ENCODE measurements at places on chromosomes 3 and 15.
A peak's percentile ranks its signal among the peaks of the same experiment; 100 is the strongest.

DNA sequence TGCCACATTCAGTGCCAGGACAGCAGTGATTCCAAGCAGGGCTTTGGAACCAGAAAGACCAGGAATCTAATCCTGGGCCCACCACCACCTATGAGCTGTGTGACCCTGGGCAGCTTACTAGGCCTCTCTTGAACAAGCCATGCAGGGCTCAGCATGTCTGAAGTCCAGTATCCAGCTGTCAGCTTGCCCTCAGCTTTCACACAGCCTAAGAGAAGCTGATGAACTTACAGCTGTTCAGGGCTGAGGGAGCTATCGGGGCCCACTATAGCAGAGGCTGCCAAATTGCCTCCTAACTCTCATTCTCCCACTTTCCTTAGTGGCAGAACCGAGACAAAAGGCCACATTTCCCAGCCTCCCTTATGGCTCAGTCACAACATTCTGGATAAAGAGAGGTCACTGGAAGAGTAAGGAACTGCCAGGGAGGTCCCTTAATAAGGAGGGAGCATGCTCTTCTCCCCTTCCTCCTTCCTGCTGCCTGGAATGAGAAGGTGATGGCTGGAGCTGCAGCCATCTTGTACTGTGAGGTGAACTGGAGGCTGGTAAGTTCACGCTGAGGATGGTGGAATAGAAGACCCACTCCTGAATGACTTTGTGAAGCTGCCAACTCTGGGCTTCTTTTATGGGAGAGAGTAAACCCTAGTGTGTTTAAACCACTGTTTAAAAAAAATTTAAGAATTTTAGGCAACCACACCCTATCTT is 34.5 kb downstream of the FEM1B start:
- no peak for DNase-seq

DNA sequence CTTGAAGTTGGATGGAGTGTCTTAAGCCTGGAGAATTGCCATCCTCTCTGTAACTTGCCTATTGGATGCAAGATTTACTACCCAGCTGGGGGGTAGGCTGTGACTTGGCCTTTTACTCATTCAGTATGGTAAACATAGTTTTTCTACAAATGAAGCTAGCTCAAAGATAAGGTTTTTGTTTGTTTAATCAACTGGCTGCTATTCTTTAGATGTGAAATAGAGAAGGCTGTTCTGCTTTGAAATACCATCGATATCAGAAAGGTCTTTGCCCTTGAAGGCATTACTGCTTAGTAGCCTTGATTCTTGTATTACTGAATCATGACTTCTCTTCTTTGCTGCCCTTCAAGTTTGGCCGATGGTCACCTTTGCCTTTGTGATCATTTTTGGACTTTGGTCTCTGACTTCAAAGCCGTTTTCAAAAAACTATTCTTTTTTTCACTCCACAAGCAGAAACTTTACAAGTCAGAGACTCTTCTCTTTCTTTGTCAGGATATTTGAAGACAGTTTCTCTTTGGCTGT is 83.1 kb downstream of the GAP43 start:
- DNase-seq: no peak

DNA sequence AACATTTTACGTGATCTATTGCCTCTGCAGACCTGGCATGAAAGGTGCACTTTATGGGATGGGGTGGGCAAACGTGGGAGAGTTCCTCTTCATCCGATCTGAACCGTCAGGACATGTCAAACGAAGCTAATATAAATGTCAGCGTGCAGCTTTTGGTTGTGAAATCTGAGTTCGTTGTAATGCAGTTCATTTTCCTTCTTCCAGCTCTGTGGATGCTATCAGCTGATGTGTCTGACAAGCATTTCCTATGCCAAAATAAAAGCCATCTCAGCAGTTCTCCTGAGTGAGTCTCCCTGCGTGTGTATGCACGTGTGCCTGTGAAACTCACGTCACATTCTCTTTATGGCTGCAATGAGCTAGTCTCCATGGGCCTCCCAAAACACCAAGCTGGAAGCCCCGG is 512.3 kb downstream of the MCTP2 start:
- DNase-seq: no peak

DNA sequence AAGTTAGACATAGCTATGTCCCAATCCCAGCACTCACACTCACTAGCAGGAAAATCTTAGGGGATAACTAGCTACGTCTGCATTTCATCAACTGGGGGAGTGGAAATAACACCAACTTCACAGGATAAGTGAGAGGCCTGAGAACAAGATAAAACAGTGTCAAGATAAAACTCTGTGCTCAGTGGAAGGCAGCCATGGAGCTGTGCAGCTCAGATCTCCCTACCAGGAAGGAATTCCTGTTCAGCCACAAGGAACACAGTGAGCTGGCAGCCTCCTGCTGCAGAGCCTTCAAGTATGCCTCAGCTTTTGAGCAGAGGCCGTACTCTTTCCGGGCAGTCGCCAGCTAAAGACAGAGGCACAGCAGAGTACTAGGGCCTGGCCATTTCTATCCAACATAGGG is 115.8 kb upstream of the TOPAZ1 start:
- no peak for DNase-seq

- peak; percentile 14 for DNase-seq
These were observed 57.1 kb upstream of the POU1F1 start for GRCh38 chr3:87333393-87333892.

DNA sequence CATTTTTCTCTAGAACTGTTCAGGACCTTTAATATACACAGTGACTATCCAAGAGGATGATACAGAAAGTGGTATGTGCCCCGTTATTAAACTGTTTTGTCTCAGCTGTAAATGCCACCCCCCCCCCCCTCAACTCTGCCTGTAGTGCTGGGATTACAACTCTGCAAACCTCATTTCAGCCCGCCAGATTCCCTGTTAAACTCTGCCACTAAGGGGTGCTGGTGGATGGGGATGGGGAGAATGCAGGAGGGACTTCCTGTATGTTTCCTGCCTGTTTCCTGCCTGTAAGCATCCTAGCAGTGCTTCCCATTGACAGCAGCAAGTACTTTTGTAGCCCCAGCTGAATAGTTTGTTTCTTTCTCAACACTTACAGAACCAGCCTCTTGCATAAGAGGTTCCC is 301.7 kb upstream of the RORA start:
- no peak for DNase-seq

Measured in GF-D8 (cell line).